ENCODE measurements at places on chromosomes 6 and 20.

DNA sequence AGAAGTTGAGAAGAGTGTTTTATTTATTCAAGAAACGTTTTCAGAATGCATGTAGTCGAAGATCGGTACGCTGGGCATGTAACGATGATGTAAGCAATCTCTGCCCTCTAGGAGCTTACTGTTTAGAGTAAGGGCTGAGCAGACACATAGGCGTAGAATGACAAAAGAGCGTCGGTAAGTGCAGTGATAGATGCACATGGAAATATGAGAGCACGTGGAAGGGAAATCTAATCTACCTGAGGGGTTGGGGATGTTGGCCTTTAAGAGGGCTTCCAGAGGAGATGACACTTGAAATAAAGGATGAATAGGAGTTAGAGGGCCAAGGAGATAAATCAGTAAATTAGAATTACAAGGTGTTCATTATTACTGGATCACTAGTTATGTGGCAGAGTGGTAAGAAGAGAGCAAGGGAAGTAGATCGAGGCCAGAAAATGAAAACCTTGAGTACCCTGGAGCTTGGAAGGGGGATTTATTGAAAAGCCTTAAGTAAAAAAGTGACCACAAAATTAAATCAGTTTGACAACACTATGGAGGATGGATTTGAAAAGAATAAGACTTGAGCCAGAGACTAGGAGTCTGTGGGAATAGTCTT is 782 bp downstream of the TRMT11 start:
- DNase-seq, result no peak

- DNase-seq, result peak; percentile 7
Observed at GRCh38 chr6:72651174-72651573, 29.3 kb downstream of the KCNQ5 start.

GRCh38 chr20:38270869-38271605 is 10.5 kb upstream of the KIAA1755 start:
- peak; percentile 91 for DNase-seq

DNA sequence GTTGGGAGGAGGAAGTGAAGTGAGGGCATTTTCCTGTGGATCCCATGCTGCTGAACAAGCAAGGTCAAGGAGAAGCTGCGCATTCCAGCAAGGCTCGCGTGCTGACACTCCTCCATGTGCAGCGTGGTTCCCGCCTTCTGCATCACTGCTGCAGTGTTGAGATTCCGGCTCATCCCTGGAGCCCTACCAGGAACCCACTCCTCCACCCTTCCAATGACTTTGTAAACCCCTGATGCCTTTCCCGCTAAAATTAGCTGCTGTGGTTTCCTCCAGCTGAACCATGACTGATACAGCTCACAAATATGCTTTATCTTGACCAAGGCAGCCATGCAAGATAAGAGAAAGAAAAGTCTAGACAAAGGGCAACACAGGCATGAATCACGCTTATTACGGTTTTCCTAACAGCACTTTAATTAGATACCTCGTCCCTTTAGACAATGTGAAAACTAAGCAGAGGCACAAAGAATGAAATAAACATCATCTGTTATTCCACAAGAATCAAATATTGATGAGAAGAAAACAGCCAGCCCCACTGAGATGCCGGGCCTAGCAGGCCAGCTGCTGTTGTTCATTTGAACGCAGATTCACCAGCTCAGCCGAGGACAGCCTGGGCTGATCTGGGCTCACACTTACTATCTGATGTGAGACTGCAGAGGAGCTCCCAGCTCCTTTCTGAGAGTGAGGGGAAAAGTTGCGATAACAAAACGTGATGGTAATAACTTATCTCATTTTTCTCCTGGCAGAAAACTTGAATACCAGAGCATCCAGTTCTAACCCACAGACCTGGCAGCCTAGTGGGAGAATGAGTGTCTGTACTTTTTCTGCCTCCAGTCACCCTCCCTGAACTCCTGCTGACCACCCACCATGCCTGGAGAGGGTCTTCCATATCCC is 14.2 kb upstream of the BNIP5 start:
- peak; percentile 9 for DNase-seq

- DNase-seq, result no peak
Observed at GRCh38 chr6:130138116-130138908, 84.4 kb downstream of the SAMD3 start.

DNA sequence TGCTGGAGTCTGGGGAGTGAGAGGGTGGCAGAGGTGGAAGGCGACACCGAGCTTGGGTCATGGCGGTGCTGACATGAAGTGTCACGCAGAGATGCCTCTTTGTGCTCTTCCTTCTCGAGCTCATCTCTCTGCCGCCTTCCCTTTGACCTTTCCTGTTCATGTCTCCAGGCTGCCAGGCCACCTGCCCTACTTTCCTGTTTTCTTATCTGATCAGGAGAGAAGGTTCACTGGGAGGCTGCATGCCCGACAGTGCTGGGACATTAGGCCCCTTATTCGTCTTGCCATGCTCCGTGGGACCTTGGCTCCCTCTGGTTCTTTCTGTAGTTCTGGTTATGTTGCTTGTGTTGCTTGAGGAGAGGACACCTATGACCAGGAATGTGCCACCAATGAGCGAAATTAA is 33.2 kb downstream of the CST8 start:
- no peak for DNase-seq

DNA sequence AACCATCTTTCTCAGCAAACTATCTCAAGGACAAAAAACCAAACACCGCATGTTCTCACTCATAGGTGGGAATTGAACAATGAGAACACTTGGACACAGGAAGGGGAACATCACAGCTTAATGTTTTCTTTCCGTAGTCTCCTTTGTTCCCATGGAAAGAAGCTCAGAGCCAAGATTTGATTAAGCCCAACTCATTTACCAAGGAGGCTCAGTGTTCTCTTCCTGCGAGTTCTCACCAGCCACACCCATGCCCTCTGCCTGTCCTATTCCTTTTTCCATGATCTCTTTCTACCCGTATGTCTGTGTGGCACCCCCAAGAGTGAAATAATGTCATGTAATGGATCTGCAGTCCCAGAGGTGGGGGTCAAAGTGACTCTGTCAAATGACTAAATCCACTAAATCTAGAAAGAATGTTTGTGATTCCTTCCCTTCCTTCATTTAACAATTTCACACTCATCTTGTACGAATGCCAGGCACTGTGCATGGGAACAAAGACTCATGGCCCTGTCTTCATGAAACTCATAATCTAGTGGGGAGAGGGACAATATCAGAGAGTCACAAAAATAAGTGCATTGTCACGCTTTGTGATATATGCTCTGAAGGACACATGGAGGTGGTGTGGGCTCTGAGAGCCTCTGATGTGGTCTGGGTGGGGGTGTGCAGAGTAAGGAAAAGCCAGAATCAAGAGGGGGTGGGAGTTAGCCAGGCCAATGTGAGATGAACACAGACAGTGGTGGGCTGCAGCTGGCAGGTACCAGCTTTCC is 292.1 kb downstream of the CDC5L start:
- DNase-seq, result no peak

GRCh38 chr6:113122060-113122459 is 735.1 kb upstream of the MARCKS start:
- DNase-seq, result peak; percentile 77

GRCh38 chr6:150770637-150771036 is 94.9 kb upstream of the MTHFD1L start:
- DNase-seq, result no peak

DNA sequence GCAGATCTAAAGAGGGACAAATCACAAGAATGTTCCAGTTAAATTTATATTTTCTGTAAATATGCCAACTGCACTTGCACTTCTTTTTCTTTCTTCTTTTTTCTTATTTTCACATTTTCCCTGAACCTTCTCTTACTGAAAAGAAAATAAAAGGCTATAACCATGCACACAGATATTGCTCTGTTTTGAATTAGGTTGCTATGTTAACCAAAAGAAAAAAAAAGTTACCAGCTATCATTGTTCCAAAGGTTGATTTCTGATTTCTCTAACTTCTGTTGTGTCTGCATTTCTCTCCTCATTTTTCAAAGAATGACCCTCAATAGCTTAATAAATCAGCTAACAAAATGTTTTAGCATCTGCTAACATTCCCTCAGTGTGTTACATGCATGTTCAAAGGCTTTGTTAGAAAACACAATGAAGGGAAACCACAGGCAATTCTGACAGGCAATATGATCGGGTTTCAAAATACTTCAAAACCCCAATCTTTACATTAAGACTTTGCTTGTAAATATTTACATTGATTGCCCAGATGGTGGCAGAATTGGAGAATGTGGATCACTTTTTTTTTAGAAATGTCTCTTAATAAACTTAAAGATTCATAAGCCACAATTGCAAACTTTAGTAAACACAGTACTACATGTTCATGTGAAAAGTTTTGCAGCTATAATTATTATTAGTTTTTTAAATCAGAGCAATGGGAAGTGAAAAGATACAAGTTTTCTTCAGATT is 928.3 kb upstream of the FLRT3 start:
- DNase-seq, result no peak

- DNase-seq, result no peak
Observed at GRCh38 chr6:42748203-42748898, 2.4 kb upstream of the TBCC start.

DNA sequence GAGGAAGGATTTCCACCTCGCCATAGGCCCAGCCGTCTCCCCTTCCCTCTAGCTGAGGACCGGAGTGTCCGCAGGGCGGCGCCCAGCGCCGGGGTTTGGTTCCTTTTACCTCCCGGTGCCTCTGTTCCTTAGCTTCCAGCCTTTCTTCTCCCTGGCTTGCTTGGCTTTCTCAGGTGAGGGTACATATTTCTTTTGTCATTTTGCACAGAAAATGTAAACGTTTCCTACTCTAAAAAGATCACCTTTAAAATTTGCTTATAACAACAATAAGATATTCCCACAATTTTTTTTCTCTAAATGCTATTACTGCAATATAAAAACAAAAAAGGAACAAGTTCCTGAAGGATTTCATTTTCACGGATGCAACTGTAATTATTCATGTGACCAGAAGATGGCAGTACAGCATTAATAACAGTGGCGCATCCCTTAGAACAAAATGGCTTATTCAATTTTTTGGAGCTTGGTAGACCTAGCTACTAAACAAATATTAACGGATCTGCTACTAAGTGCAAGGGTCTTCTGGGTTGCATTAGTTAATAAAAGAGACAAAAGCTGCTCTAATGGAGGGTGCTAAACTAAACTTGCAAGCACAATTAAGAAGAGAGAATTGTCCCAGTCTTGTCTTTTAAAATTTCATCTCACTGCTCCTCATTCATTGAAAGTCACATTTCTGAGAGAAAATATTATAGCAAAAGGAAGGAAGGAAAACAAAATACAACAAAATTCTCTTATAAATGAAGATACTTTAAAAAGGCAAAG is 172.9 kb downstream of the ADGRG6 start:
- DNase-seq, result peak; percentile 68

DNA sequence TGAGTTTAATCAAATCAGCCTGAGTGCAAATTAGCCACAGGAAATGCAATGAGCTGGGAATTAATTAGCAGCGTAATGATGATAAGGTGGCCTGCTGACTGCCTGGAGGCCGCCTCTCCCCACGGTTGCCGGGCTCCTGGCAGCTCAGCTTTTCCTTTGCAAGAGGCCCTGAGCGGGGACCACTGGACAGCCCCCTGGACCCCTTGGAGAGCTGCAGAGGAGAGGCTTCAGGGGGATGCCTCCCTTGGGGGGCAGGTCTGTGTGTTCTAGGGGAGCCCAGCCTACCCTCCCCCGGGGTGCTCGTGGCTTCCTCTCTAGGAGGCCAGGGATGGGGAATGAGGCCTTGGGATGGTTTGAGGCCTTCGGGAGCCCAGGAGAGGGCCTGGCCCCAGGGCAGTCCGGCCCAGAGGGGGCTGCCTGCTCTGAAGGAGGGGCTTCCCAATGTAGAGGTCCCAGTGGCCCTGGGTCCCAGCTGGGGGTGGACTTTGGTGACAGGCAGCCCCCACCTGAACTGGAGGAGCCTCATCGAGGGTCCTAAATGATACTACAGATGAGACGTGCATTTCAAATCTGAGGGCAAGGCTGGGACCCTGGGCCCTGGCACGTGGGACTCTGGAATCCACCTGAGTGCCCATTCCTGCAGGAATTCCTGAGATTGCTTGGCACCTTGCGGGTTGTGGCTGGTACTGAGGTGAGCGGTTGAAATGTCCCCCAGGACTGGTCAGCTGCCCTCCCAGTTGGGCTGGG is 66.4 kb upstream of the BHLHE23 start:
- DNase-seq, result no peak

- no peak for DNase-seq
Observed at GRCh38 chr6:373773-374724, 17.5 kb upstream of the IRF4 start.

DNA sequence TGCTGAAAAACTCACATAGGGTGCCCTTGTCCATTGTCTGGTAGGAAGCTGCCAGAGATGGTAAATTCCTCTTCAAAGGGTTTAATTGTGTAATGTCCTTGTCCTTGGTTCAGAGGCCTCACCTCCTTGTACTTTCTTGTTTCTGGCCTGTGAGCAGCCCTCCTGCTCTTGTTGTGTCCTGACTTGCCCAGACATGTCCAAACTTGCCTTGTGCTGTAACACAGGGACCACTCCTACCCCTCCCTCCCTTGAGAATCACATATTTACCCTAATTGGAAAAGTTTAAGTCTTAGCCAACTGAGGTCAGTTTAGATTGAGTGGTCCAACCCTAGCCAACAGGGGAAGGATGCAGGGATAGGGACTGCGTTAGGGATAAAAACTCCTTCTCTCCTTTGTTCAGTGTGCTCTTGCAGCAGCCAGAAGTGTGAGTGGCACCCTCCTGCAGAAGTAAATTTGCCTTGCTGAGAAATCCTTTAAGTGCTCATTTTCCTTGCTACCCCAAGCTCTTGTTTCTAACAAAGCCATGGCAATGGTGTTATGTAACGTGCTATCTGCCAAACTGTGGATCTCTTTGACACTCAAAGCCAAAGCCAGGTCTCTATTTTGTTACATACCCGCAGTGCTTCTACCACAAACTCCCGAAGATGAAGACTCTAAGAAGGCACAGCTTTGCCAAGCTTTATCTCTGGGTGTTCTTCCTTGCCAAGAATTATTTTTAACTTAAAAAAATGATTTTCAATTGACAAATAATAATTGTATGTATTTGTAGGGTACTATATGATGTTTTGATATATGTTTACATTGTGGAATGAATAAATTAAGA is 414.5 kb downstream of the ESR1 start:
- DNase-seq, result peak; percentile 4

- no peak for DNase-seq
Observed at GRCh38 chr20:24674921-24675605, 205.6 kb downstream of the SYNDIG1 start.

DNA sequence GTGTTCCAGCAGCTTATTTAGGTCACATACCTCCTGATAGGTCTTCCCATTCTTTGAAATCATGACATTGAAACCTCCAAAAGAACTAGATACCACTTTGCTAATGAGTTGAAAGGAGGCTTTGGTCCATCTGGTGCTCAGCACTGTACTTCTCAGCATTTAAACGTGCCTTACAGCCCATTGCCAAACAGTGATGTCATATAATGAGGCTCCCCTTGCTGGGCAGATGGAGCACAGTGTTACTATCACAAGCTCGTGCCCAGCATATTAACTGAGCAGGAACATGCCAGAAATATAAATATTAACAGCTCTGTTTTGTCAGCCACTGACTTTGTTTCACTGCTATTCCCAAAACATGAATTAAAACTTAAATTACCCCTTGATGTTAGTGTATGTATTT is 25.5 kb upstream of the MAPK13 start:
- DNase-seq, result no peak

GRCh38 chr6:49410564-49410963 is 52.5 kb downstream of the MMUT start:
- DNase-seq, result no peak
